RPMI7951 (cell line): ENCODE measurements at places on chromosomes 3 and 15. TPM values are rescaled to one million over a fixed set of nuclear protein-coding genes. Genes with fewer than 3 reads are reported as not detected.

Gene IFT57
- 64.8 and 68.0 TPM in 2 replicates for total RNA-seq

DNA sequence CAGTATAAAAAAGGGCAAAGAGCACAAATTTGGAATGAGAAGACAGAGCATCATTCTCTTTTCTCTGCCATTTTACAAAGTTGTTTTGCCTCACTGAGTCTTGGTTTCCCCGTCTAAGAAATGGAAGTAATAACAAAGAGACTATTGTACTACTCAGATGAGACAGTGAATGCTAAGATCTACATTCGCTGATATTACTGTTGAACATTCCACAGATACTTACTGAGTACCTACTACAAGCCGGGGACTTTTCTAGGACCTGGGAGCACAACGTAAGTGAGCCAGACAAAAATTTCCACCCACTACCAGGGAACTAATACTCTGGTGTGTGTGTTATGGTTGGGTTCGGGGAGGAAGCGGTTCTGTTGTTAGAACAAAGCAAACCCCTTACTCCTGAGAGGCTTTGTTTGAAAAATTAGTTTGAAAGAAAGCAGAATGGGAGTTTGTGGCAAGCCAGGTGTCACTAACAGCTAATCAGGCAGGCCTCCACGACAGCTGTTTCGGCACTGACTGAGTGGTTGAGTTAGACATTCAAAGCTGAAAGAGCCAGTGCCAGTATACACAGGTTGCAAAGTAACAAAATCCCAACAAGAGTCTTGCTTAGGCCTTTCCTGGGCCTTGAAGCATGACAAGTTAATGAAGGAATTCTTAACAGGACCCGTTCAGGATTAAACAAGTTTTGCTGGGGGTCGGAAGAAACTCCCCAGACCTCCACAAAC lies 458.3 kb downstream of the EDEM1 start:
- no peak for DNase-seq

DNA sequence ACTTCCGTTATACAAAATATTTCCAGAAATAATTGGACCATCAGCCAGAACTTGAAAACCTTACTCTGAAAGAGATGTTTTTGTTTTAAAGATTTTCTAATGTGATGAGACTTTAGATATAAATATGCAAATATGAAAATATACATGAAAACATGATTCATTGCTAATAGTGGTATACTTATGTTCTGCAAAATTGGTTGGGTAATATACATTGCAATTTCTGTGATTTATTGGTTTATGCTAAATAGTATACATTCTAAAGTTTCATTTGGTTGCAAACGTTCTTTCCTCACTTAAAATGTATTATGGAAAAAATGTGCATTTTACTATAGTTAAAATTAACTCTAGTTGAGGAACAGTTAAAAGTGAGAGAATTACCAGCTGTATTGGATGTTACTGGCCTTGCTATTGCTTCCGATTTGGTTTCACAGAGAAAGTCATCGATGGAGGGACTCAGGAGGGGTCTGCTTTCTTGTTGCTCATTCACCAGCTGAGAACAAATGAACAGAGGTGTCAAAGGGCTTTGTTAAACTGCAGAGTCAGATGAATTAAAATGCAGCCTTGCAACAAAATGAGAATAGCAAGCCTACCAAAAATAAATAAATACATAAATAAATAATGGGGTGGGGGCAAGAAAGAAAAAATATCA lies 149.3 kb downstream of the PEX5L start:
- no peak for DNase-seq

- peak; percentile 68 for DNase-seq
Observed at GRCh38 chr3:101695779-101696372, 9.4 kb upstream of the RPL24 start.

GRCh38 chr15:67087507-67088172 lies 22.2 kb downstream of the SMAD3 start:
- DNase-seq, result no peak

GRCh38 chr3:152379415-152380042 lies 110.8 kb downstream of the MBNL1 start:
- no peak for DNase-seq
